ENCODE measurements at places on chromosomes 12 and 14.
A peak's percentile ranks its signal among the peaks of the same experiment; 100 is the strongest.

DNA sequence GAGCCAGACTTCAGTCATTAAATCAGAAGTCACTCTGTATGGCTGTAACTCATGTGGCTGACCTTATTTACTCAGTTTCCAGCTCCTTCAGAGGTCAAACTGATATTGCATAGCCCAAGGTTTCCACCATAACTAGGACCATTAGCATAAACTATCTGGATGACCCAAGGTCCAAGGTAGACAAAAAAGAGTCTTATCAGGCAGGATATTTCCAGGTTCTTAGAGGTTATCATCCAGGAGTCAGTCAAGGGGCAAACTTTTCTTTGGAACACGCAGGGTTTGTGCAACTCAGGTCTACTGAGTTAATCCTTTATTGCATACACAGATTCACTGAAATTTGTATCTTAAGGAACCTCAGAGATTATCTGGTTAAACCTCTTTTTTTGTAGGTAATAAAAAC lies 66.5 kb downstream of the AVPR1A start:
- DNase-seq: no peak

DNA sequence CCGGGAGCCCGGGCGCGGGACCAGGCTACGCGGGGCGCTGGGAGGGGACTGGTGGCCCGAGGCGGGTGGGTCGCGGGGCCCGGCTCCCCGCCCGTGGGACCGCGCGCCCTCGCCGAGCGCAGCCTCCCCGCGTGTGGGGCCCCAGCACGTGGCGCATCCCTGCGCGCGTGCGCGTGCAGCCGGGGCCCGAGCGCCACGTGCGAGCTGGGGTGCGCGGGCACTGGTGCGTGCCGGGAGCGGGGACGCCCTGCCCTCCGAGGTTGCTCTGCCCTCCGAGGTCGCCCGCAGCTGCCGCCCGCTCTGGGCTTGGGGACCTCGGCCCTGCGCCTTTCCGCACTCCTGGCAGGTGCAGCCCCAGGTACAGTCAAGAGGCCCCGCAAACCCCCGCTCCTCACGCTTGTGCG lies 365 bp upstream of the CCDC88C start:
- peak; percentile 61 for DNase-seq

GRCh38 chr12:90355711-90356355 lies 599.1 kb downstream of the CCER1 start:
- no peak for DNase-seq

GRCh38 chr12:46470975-46471374 lies 98.4 kb upstream of the SLC38A2 start:
- DNase-seq: no peak

- DNase-seq: no peak
These were observed 115.9 kb downstream of the DERA start for GRCh38 chr12:16027002-16027401.

Data from GM23338 (cell line).